ACHN (cell line): ENCODE measurements at places on chromosomes 2 and 18.

DNA sequence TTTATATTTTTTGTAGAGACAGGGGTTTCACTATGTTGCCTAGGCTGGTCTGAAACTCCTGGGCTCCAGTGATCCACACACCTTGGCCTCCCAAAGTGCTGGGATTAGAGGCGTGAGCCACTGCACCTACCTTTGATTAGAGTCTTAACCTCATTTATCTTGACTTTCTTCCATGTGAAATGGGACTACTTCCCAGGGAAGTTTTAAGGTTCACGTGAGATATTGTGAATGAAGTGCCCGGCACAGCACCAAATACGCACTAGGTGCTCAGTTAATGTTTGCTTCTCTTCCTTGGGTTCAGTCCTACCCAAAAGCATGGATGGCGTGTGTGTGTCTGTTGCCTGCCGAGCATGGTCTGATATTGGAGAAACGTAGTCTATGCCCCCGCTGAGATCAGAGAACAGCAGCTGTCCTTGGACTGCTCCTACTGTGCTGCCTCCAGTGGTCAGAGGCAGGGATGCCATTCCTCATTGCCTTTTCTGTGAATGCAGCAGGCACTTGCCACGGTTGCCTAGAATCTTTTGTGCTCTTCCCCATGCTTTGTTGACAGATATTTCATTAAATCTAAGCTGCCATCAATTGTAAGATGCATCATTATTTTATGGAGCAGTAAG is 12.3 kb upstream of the TFCP2L1 start:
- DNase-seq = peak; percentile 49

DNA sequence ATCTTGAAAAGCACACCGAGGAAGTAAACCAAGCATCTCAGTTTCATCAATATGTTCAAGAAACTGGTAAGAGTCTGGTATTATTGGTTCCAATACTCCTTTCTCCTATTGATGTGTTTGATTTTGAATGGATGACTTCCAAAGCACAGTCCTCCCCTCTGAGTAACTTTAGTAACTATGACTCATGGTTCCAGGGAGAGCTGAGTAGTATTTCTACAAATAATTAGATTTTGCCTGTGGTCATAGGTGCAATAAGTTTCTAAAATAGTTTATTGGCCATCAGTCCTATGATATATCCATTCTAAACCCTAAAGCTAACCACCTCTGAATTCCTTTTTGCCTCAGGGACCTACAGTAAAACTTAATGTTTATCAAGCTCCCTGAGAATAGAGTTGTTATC is 352.4 kb downstream of the XIRP2 start:
- no peak for DNase-seq

DNA sequence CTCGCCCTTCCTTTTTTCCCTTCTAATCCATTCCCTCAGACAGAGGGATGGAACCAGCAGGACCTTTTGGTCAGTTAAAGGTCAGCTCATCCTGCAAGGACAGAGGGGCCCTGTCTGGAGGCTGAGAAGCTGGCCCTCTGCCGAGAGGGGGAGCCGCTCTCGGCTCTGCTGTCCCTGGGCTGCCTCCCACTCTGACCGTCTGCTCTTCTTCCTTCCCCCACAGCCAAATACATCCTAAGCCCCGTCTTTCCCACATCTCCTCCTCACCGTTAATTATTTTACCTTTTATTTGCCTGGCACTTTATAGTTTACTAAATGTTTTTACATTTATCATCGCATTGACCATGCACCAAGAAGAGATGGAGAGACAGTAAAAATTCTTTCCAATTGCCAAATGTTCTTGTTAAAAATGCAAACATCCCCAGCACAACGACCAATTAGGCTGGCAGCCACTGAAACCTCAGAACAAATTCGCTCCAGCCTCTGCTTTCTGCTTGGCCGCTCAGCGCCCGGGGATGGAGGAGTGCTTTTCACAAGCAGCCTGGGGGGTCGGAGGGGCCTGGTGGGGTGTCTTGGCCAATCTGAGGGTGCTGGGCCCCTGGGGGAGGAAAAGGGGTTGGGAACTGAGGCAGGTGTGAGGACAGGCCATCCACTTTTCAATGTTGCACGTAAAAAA is 123.7 kb downstream of the TNS1 start:
- DNase-seq = no peak

- no peak for DNase-seq
Measured at GRCh38 chr2:239587841-239588240, 187.0 kb upstream of the HDAC4 start.

- peak; percentile 55 for DNase-seq
Measured at GRCh38 chr2:184598316-184599053, at the start of gene ZNF804A. TSS of gene ZNF804A (plus strand) at chr2:184598529. CDS start at chr2:184598960, 431 bp downstream.

GRCh38 chr2:185507719-185508118 is 230.9 kb upstream of the FSIP2 start:
- no peak for DNase-seq

DNA sequence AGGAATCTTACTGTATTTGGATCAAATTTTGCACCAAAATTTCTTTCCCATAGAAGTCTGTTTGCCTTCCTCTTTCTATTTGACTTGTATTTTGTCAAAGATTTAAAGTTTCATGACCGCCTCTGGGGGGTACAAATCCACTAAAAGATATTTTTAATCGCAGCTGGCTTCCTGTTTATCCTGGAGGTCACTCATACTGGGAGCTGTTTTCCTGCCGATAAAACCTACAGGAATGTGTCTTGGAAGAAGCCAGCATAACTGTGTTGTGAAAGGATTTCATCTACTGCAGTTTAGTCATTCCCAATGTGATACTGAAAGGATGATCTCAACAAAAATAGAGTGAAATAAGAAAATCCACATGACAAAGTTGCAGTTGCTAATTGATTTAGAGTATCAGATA is 184.0 kb downstream of the RIT2 start:
- DNase-seq = no peak

GRCh38 chr2:129103936-129104878 is 785.5 kb upstream of the HS6ST1 start:
- DNase-seq = no peak

DNA sequence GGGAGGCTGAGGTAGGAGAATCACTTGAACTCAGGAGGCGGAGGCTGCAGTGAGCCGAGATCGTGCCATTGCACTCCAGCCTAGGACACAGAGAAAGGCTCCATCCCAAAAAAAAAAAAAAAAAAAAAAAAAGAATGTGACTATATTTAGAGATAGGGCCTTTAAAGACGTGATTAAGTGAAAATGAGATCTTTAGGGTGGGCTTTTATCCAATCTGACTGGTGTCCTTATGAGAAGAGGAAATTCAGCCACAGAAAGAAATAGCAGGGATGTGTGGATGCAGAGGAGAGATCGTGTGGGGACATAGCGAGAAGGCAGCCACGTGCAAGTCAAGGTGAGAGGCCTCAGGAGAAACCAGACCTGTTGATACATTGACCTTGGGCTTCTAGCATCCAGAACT is 69.9 kb upstream of the ACSL3 start:
- no peak for DNase-seq

DNA sequence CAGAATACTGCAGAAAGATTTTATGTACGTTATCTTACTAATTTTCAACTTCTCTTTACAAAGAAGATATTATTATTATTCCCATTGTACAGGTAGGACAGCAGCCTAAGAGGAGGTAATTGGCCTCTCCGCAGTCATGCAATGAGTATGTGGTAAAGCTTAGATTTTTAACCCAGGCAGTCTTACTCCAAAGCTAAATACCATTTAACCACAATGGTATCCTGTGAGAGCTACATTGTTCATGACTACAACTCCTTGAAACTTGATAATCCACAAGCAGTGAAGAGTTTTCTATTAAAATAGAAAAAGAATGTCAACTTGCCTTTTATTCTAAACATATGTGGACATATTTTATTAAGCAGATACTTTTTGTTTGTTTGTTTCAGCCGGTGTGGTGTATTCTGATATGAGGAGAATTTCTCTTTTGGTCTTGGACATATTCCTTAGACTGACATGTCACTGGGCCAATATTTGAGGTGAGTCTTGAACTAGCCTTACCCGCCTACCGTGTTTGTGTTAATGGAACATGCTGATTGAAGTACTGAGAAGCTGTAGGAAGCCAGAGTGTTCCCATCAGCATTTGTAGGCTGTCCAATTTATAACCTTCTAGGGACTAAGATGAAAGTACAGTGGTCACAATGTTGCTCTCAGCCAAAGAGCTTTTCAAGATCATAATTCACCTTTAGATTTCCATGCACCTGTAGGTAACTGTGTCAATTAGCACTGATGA is 293.9 kb upstream of the DCC start:
- no peak for DNase-seq

DNA sequence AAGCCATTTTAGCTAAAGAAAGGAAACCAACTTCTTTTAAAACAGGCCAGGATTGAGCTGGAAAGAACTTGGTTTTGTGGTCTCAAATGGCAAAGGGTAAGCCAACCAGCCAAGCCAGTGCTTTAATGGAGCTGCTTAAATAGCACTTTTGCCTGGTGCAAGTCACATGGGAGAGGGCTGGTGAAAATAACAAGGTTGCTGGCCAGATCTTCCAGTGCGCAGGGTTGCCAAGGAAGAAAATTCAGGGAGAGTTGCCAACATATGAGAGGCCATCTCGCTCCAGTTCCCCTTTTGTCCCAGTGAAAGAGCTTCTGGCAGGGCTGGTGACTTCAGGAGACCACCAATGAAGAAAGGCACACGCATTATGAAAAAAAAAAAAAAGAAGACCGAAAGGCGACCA is 57.3 kb downstream of the IRS1 start:
- DNase-seq = no peak

DNA sequence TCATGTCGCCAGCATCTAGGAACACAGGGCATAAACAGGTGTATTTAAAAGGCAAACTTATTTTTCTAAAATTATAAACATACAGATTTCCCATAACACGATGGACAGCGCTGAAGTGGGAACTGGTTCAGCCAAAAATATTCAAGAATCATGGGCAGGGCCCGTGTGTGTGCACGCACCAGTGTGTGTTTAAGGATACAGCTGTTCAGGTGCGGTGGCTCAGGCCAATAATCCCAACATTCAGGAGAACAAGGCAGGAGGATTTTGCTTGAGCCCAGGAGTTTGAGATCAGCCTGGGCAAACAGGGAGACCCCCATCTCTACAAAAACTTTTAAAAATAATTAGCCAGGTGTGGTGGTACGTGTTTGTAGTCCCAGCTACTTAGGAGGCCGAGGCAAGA is 288.6 kb upstream of the HDAC4 start:
- DNase-seq = no peak

DNA sequence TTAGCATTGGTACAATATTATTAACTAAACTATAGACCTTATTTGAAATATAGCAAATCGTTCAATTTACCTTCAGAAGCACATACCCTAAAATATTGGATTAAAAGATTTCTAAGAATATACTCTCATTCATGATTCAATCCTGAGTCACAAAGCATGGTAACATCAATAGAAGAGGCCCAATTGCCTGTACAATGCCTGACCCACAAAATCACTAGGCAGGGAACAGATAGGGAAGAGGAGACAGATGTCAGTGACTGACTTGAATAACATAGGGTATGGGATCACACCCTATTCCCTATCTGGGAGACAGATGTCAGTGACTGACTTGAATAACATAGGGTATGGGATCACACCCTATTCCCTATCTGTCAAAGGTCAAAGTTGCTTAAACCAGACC is 611.6 kb upstream of the VRK2 start:
- no peak for DNase-seq

- DNase-seq = peak; percentile 93
Measured at GRCh38 chr2:84946204-84947009, 24.6 kb upstream of the KCMF1 start.

GRCh38 chr2:70834881-70835280 is 735 bp downstream of the CD207 start:
- DNase-seq = no peak

DNA sequence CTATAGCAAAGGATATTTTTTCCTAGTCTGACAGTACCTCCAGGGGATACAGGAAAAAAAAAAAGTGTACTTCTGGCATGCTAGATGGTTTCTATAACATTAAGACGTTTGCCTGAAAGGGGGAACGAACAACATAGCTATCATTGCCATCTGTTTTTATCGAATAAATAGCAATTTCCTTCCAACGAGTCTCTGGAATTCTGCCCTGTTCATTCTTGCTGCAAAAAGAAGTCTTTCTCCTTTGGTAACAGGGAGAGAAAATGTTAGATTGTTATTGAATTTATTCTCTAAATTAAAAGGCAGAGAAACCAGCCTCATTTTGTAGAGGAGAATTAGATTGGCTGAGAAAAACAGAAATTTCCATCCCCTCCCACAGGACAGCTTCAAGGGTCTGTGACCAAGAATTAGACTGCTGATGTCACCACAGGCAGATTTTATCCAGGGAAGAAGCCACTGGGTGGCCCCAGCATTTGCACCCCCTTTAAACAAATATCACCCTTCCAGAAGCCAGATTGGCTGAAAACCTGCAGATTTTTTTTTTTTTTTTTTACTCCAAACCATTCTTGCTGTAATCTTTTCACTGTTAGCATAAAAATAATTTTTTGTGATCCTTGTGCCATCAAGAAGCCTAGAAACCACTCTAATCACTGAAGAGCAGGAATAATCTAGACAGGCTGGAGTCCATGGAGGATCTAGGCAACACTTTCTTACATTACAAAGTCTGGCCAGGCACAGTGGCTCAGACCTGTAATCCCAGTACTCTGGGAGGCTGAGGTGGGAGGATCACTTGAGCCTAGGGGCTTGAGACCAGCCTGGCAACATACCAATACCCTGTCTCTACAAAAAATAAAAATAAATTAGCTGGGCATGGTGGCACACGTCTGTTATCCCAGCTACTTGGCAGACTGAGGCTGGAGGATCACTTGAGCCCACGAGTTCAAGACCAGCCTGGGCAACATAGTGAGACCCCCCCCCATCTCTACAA is 12.0 kb downstream of the WDFY1 start:
- DNase-seq = no peak

DNA sequence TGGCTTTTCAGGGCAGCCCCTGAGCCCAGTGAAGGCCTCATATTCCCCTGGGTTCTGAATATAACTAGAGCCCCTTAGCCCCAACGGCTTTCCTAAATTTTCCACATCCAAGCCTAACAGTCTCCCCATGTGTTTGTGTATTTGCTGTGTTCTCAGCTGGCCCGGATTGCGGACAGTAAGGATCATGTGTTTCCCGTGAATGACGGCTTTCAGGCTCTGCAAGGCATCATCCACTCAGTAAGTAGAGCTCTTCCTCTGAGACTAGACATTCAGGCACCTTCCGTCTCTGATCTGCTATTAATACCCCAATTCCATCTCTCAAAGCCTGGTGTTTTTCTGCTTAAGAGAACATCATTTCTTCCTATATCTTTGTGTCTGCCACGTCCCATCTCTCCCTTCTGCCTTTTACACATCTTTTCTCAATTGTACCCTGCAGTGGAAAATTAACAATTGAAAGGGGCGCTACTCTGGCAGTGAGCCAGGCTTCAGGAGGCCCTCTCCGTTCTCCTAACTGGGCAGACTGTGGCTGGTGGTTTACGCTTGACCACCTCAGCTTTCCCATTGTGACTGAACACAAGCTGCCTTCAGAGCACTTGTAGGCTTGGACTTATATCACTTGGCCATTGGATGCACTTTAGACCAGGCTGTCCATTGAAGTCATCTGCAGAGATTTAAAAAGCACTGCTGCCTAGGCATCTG is 64.4 kb downstream of the ANTXR1 start:
- DNase-seq = no peak

- no peak for DNase-seq
Measured at GRCh38 chr18:62282188-62282629, 42.9 kb upstream of the TNFRSF11A start.
